ENCODE measurements at places on chromosomes 5 and 9.

DNA sequence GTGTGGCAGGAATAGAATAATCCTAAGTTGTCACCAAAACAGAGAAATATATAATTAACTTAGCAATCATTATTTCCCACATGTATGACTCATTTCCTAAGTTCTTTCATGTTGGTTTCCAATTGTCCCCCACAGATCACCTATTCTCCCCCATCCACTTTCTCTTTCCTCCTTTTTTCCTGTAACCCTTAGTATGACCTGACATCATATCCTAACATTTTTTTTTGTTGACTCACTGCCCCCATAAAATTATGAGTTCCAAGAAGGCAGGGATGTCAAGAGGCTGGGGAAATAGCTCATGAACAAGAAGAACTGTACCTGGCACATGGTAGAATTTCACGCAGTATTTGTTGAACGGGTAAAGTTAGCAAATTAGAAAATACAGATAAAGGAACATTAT, 186.7 kb downstream of the DCP2 start:
- H3K4me1 ChIP-seq = no peaks in the 10 kb centered on the region
- H3K27me3 ChIP-seq = no peaks in the 10 kb centered on the region
- no peak for DNase-seq
- H3K36me3 ChIP-seq = no peaks in the 10 kb centered on the region

- H3K27ac ChIP-seq = no peak overlapping the region
- H3K4me1 ChIP-seq = no peaks in the 10 kb centered on the region
- H3K27me3 ChIP-seq = peaks cover 44% of the 10 kb centered on the region
- DNase-seq = no peak
- no peaks in the 10 kb centered on the region for H3K36me3 ChIP-seq
These were observed 60.8 kb upstream of the PHYKPL start for GRCh38 chr5:178293400-178293799.

GRCh38 chr9:13770956-13771355, 491.5 kb upstream of the MPDZ start:
- no peak overlapping the region for H3K4me3 ChIP-seq
- H3K27ac ChIP-seq = no peak overlapping the region
- H3K4me1 ChIP-seq = no peaks in the 10 kb centered on the region
- no peak for DNase-seq
- H3K27me3 ChIP-seq = no peaks in the 10 kb centered on the region
- H3K36me3 ChIP-seq = no peaks in the 10 kb centered on the region

DNA sequence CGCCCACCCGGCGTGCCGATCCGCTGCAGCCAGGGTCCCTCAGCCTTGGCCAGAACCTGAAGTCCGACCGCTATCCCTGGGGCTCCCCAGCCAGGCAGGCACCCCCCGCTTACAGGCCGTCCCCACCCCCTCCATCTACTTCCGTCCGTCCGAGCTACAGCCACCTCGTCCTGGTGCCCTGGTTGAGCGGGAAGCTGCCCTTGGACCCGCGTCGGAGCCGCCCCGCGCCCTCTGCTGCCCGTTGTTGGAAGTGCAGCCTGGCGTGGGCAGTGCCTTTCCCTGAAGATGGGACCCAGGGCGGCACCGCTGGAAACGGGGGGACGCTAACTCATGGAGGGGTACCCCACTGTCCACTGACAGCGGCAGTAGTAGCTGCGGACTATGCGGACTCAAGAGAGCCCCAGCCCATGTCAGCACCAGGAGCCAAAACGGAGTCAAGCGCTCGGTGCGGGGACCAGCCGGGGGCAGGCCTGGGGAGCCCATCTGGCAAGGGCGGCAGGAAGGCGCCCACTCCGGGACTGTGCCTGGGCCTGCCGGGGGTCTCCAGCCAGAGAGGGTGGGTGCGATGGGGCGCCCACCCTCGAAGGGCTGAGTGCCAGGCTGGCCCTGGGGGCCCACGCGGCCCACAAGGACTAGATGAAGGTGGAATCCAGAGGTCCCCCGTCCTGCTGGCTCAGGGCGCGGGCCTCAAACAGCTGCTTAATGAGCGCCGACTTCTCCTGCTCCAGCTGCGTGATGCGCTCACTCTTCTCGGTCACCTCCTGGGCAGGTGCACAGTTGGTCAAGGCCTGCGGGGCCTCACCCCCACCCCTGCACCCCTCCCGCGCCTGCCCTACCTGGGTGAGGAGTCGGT, 6.1 kb downstream of the SAPCD2 start:
- H3K27ac ChIP-seq = no peak overlapping the region
- H3K4me3 ChIP-seq = no peak overlapping the region
- H3K36me3 ChIP-seq = no peaks in the 10 kb centered on the region
- H3K27me3 ChIP-seq = no peaks in the 10 kb centered on the region

GRCh38 chr5:56459394-56460194, 226.5 kb upstream of the ANKRD55 start:
- H3K4me3 ChIP-seq = no peak overlapping the region
- no peaks in the 10 kb centered on the region for H3K4me1 ChIP-seq
- H3K36me3 ChIP-seq = no peaks in the 10 kb centered on the region
- peaks cover 3% of the 10 kb centered on the region for H3K27me3 ChIP-seq
- H3K27ac ChIP-seq = no peak overlapping the region
- no peak for DNase-seq

- no peak overlapping the region for H3K4me3 ChIP-seq
- no peak for DNase-seq
- H3K4me1 ChIP-seq = no peaks in the 10 kb centered on the region
- peaks cover 3% of the 10 kb centered on the region for H3K27me3 ChIP-seq
These were observed 20.0 kb upstream of the GDNF start for GRCh38 chr5:37859805-37860204.

DNA sequence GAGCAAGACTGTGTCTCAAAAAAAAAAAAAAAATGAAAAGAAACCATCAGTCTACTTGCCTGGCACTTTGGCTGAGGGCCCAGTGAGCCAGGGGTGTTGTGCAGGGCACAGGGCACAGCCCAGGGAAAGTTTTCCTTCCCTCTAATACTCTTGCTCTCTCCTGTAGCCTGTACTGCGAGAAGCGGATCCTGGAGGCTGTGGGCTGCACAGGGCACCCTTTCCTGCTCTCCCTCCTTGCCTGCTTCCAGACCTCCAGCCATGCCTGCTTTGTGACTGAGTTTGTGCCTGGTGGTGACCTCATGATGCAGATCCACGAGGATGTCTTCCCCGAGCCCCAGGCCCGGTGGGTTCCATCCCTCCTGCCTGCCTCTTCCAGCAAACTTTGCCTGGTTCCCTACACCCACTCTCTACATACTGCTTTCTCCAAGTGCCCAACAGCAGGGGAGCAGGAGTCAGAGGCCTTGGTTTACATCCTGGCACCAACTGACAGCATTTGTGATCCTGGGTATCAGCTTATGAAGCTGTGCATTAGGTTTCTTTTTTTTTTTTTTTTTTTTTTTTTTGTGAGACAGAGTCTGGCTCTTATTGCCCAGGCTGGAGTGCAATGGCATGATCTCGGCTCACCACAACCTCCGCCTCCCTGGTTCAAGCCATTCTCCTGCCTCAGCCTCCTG, 7.2 kb downstream of the ZDHHC12 start:
- no peak overlapping the region for H3K4me3 ChIP-seq
- peaks cover 2% of the 10 kb centered on the region for H3K36me3 ChIP-seq
- no peak overlapping the region for H3K27ac ChIP-seq
- no peak for DNase-seq

GRCh38 chr5:164518067-164518740, 1012.8 kb downstream of the MAT2B start:
- DNase-seq = no peak
- no peaks in the 10 kb centered on the region for H3K36me3 ChIP-seq

GRCh38 chr9:107118863-107119624, 164.0 kb upstream of the RAD23B start:
- H3K36me3 ChIP-seq = no peaks in the 10 kb centered on the region
- H3K27ac ChIP-seq = no peak overlapping the region
- DNase-seq = no peak
- H3K4me3 ChIP-seq = no peak overlapping the region
- no peaks in the 10 kb centered on the region for H3K4me1 ChIP-seq
- no peaks in the 10 kb centered on the region for H3K27me3 ChIP-seq

- DNase-seq = no peak
- H3K4me3 ChIP-seq = no peak overlapping the region
- no peaks in the 10 kb centered on the region for H3K27me3 ChIP-seq
- no peaks in the 10 kb centered on the region for H3K36me3 ChIP-seq
- no peaks in the 10 kb centered on the region for H3K4me1 ChIP-seq
- no peak overlapping the region for H3K27ac ChIP-seq
These were observed 264.3 kb upstream of the PANK3 start for GRCh38 chr5:168843277-168844015.

GRCh38 chr9:107905308-107906020, 415.9 kb upstream of the KLF4 start:
- H3K36me3 ChIP-seq = no peaks in the 10 kb centered on the region
- no peak for DNase-seq
- no peaks in the 10 kb centered on the region for H3K4me1 ChIP-seq

DNA sequence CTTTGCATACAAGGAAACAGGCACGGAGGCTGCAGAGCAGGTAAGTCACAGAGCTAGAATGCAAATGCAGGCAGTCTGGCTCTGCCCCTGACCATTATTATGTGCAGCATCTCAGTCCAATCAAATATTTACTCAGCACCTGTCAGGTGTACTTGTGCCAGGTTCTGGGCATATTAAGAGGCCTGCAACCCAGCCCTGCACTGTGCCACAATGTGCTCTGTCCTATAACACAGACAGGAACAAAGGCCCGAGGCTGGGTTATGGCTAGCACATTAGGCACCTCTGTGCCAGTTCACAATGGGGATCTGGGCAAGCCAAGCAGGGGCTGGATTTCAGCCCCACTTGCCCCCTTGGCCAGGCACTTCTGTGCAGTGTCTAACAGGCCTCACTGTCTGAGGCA, 14.0 kb downstream of the ARL15 start:
- H3K4me3 ChIP-seq = no peak overlapping the region
- H3K27me3 ChIP-seq = no peaks in the 10 kb centered on the region
- no peak for DNase-seq

GRCh38 chr9:5231212-5231611, at the start of gene INSL4:
Gene INSL4 (plus strand): TSS chr9:5231419. CDS start chr9:5231524, 105 bp downstream.
- no peaks in the 10 kb centered on the region for H3K36me3 ChIP-seq
- H3K4me3 ChIP-seq = no peak within 1 kb of the TSS
- no peak for DNase-seq

GRCh38 chr5:43514471-43514815, 505 bp downstream of the C5orf34 start:
- DNase-seq = no peak
- H3K4me3 ChIP-seq = peak overlapping the region; percentile 99
- H3K4me1 ChIP-seq = peaks cover 17% of the 10 kb centered on the region
- H3K36me3 ChIP-seq = no peaks in the 10 kb centered on the region
- H3K27ac ChIP-seq = peak overlapping the region; percentile 85

DNA sequence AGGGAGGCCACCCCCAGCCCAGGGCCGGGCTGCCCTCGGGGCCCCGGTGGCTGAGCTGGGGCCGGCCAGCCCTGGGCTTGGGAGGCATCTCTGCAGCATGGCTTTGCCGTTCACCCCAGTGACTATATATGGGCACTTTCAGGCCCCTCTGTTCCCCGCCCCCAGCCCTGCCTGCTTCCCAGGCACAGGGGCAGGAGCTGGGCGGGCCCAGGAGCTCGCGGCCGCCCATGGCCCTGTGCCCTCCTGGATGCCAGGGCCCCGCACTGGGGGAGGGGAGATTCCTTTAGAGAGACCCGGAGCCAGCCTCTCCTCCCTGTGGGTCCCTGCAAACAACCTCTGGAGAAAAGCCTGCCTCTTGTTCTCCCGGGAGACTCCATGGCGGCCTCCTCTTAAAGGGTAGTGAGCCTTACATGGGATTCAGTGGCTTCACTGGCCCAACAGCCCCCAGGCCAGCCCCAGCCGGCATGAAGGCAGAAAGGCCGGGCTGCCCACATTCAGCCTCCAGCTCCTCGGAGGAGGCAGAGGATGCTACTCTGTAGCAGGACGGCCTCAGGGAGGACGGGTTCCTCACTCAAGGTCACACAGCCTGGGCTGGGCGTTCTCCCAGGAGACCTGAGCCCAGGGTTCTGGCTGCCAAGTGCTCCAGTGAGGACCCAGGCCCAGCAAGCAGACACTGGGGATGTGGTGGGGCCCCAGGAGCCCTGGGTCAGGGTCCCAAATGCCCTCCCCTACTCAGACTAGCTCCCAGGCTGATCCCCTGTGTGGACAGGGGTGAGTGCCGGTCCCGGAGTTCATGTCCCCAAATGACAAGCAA, 4.1 kb downstream of the NACC2 start:
- H3K4me1 ChIP-seq = no peaks in the 10 kb centered on the region
- H3K4me3 ChIP-seq = no peak overlapping the region
- no peaks in the 10 kb centered on the region for H3K36me3 ChIP-seq

GRCh38 chr5:1788828-1789227, 10.8 kb downstream of the MRPL36 start:
- peaks cover 55% of the 10 kb centered on the region for H3K4me1 ChIP-seq
- no peak for DNase-seq

- no peak overlapping the region for H3K27ac ChIP-seq
- DNase-seq = no peak
- H3K27me3 ChIP-seq = peaks cover 17% of the 10 kb centered on the region
- no peaks in the 10 kb centered on the region for H3K4me1 ChIP-seq
- no peak overlapping the region for H3K4me3 ChIP-seq
- H3K36me3 ChIP-seq = no peaks in the 10 kb centered on the region
These were observed 23.1 kb downstream of the CCNJL start for GRCh38 chr5:160289356-160289651.

DNA sequence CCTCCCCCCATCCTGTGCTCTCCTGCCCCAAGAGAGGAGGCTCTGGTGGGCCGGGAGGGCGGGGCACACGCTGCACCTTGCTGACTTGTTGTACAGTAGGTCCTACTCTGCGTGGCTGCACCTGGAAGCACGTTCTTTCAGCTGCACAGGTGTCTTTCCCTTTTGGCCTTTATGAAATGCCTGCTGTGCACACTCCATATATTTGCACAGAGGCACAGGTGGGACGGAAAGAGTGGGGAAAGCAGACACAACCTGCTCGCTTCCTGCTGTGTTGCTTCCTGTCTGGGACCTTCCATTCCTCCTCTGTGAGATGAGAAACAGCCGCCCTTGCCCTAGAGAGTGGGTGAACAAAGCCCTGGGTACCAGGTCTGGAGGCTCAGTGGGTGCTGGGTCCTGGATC, 4.8 kb downstream of the USP20 start:
- peaks cover 7% of the 10 kb centered on the region for H3K36me3 ChIP-seq
- H3K4me1 ChIP-seq = peaks cover 60% of the 10 kb centered on the region
- H3K4me3 ChIP-seq = no peak overlapping the region
- no peak for DNase-seq

GRCh38 chr9:111034898-111035539, 3.3 kb downstream of the LPAR1 start:
- peaks cover 8% of the 10 kb centered on the region for H3K27me3 ChIP-seq
- H3K4me1 ChIP-seq = peaks cover 3% of the 10 kb centered on the region
- no peak overlapping the region for H3K27ac ChIP-seq
- no peaks in the 10 kb centered on the region for H3K36me3 ChIP-seq

- no peaks in the 10 kb centered on the region for H3K4me1 ChIP-seq
- no peak overlapping the region for H3K27ac ChIP-seq
- H3K27me3 ChIP-seq = peaks cover 3% of the 10 kb centered on the region
- H3K36me3 ChIP-seq = no peaks in the 10 kb centered on the region
- no peak for DNase-seq
These were observed 24.9 kb upstream of the UNC5A start for GRCh38 chr5:176785184-176786145.

DNA sequence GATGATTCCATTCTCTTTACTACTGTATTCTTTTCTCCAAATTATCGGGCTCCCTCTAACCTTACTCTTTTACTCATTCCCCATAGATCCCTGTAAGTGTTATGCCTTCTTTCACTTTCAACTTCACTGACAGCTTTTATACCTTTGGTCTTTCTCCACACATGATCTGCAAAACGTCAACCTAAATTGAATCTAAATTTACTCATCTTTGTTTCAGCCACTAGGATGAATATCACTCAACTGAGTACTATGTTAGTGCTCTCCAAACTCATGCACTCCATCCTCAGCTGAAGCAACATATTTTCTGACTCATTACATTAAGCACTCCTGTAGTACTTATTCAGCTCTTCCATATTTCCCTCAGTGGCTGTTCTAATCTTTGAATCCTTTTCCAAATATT, 133.4 kb downstream of the ADAMTS19 start:
- no peaks in the 10 kb centered on the region for H3K4me1 ChIP-seq
- no peaks in the 10 kb centered on the region for H3K36me3 ChIP-seq
- H3K27ac ChIP-seq = no peak overlapping the region
- H3K27me3 ChIP-seq = no peaks in the 10 kb centered on the region

All from T-cell (primary cell).